Pons (tissue), 1 donor: ENCODE measurements at places on chromosomes 7 and 10.

DNA sequence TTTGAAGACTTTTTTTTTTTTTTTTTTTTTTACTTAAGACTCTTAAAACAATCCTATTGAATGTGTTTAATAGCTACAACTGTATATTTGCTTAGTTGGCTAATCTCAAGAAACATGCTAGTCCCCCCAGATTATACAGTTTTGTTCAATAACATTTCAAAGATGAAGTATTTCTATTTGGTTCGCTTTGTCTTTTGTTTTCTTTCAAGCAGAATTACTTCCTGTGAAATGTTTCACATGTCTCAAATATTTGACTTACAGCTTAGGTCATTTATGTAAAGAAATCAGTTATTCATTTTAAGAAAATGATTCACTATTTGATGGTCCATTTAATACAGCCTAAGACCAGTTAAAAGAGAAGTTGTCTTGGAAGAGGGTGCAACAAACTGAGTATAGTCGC, 12.8 kb upstream of the LAMB1 start:
- no peak for DNase-seq

GRCh38 chr7:64774204-64774842, 19.9 kb upstream of the ZNF138 start:
- no peak for DNase-seq

DNA sequence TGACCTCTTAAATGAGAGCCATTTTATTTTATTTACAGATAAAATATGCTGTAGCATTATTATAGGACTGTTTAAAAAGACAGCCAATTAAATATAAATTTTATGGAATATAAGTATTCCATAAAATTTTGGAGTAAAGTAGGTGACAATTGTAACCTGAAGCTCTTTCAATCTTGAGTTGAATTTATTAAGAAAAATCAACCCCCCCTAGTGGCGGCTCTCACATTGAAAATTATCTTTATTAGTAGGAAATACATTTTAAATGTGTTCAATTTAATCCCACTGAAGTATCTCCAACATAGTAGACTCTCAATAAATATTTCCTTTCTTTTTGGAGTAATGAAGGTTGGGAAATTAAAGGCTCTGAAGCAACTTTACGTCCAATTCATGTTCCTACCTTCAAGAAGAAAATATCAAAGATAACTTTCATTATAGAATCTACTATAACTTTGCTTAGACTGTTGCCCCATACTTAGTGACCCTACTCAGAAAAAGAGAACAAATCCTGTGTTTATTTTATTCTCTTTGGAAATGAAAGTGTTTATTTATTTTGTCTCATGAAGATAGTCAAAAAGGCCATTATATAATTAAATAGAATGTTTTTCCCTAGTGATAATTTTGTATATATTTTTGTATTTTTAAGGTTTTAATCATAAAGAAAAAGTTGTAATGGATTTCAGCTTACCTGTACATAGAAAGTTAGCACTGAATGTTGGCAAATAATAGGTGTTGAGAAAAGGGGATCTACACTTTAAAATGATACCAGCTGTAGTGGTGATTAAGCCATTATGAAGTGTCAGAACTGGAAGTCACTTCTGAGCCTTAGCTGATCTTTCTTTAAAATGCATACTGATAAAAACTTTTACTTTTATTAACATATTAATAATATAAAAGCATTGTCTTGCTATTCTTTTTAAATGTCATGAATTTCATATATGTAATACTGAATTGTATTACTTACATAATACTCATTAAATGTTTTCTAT, 3.3 kb downstream of the AHR start:
- peak; percentile 76 for DNase-seq

DNA sequence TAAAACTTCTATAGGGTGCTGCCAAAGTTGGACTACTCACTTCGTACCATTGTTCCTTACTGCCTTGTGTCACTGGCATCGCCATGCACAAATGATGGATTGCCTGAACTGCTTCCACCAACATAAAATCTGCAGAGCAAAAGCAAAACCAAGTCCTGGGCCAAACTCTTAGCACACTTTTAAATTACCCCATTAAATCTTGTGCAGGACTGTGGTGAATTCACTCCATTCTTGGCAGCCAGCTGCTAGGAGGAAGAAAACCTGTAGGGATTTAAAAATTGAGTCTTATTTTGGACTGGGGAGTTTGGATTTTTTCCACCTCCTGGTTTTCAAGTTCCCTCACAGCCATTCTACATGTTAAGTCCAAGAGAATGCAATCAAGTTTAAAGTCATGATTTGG, 646.9 kb downstream of the SORCS3 start:
- DNase-seq: no peak

DNA sequence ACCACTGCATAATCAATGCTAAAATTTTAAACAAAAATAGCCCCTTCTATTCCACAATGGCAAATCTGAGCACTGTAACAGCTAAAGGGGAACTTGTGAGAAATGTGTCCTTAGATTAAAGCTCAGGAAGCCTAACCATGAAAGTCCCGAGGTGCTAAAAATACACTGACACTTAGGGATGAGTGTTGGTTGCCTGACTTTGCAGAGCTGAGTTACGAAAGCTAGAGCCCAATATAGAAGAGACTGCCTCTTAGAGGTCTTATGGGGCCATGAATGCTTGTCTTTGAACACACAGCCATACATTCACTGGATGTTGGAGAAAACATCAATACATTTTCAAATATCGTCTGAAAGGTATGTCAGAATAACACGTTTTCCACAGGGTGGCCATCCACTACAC, 209.7 kb downstream of the LHFPL3 start:
- DNase-seq: no peak

DNA sequence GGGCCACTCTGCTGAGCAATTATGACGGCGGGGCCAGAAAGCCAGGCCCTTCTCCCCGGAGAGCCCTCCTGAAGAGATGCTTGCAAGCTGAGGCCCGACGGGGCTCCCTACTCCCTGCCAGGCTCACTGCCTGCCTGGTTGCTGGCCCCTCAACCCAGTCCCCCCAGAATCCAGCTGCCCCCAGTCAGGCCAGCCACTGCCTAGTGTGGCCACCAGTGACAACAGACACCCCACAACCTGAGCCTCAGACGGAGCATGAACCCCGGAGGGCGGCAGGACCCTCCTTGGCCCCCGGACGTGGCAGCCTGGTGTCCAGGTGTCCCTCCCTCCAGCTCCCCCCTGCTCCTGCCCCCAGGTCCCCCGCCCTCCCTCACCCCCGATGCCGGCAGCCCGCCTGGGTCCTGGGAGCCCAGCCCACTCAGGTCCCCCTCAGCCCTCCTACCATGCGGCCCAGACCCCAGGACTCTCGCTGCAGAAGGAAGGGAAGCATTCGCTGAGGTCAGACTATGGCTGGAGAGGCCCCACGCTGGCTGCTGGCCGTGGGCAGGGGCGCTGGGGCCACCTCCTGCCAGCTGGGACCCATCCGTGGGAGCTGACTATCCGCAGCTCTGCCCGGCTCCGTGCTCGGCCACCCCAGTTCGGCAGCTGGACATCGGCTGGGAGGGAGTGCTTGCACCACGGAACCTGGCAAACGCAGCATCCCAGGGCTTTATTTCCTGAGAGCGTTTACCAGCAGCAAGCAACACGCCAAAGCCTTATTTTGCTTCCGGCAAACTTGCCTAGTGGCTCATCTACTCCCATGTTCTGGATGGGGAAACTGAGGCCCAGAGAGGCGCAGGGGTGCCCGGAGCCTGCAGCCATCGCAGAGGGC, 89.8 kb downstream of the UNCX start:
- no peak for DNase-seq

DNA sequence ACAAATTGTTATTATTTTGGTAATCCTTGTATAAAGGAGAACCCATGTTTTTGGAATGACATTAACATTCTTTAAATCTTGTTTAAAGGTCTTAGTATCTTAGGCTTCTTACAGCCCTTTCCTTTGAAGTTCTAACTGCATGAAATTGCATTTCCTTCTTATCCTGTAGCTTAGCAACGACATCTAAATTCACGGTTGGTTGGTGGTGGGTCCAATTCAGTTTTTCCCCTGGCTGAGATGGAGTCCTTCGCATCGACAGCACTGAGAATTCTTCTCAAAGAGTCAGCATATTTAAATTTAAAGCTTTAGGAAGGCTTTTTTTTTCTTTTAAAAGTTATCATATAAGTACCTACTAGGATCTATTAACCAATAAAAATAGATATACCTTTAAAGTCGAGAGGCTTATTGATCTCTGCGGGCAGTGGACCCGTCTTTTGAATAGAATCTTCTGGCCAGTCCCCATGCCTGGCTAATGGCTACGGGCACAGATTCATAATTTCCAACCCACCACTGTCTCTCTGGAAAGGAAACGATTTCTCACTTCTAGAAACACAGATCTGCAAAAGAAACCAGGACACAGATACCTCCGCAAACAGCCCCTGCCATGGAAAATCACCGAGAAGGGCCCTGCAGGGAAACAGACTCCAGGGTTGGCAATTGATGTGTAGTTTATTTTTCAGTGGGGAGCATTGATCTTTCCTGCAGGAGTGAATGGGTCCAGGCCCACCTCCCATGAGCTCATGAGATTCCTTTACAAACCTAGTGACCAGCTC, 63.4 kb downstream of the RAMP3 start:
- DNase-seq: no peak

GRCh38 chr7:6691609-6692106, 15.1 kb downstream of the ZNF12 start:
- no peak for DNase-seq

DNA sequence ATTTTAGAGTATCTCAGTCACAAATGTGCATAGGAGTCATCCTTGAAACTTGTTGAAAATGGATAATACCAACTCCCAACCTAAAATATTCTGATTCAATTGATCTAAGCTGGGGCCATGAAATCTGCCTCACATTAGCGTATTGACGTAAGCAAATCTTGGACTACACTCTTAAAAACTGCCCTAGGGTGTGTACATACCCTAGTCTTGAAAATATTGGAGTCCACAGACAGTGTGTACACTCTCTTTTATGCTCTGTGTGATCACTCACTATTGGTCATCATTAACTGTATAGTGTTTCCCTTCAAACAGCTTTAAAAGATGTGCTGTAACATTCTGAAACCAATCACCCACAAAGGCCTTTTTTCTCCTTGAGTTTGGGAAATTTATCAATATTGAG, 102.9 kb upstream of the FERD3L start:
- DNase-seq: no peak

DNA sequence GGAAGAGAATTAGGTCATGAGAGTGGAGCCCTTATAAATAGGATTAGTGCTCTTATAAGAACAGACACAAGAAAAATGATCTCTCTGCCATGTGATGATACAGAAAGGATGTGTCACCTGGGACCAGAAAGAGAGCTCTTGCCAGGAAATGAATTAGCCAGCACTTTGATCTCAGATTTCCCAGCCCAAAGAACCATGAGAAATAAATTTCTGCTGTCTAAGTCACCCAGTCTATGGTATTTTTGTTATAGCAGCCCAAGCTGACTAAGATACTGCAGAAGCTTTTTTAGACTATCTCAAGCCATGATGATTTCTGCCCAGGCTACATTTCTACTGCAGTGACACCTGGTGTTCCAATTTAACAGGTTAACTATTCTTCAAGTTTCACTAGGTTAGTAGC, 84.8 kb downstream of the RSU1 start:
- no peak for DNase-seq

- DNase-seq: no peak
These were observed 9.0 kb downstream of the SLC16A12 start for GRCh38 chr10:89526358-89526757.

- peak; percentile 16 for DNase-seq
These were observed 51.7 kb downstream of the ADRA2A start for GRCh38 chr10:111128331-111129180.

DNA sequence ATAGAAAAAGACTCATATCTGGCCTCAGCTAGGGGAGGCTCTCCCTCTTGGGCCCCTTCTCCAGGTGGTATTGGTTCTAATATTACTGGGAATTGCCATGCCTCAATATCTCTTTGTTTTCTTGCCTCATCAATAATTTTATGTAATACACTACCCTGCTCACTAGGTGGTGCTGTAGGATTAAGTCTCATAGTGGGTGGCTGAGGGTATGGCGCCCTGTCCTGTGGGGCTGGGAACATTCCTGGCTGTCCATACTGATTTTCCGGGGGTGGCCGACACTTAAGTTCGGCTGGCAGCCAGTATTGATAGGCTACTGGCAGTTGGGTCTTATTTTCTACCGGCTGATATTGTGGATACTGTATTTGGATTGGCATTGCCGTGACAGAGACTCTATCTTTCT, 9.0 kb upstream of the TAS2R3 start:
- DNase-seq: peak; percentile 9

- no peak for DNase-seq
These were observed 47.1 kb downstream of the RSU1 start for GRCh38 chr10:16770141-16770540.

DNA sequence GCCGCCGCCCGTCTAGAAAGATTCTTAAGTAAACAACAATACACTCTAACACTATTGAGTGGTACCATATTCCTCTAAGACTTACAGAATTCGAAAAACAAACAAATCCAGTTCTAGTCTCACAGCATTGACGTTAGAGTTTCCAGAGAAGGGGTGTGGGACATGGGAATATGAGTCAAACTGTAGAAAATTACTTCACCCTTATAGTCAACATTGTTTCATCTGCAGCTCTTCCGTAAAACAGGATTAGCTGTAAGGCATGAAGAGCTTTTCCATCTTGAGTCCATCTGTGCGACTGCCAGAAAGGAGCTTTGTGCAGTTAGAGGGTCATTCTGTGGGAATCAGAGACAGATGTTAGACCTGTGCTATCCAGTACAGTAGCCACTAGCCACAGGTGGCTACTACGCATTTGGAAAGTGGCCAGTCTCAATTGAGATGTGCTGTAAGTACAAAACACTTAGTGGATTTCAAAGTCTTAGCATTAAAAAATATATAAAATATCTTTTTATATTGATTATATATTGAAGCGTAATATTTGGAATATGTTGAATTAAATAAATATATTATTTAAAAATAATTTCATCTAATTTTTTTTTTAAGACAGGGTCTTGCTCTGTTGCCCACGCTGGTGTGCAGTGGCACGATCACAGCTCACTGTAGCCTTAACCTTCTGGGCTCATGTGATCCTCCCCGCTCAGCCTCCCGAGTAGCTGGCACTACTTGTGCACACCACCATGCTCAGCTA, 79.8 kb upstream of the MPP7 start:
- DNase-seq: no peak

- peak; percentile 92 for DNase-seq
These were observed at the start of gene MLLT10 for GRCh38 chr10:21533467-21534279. MLLT10 (plus strand) TSS chr10:21534232; CDS start chr10:21534645, 413 bp downstream.

GRCh38 chr7:4236389-4236788, 445.7 kb upstream of the FOXK1 start:
- DNase-seq: no peak

DNA sequence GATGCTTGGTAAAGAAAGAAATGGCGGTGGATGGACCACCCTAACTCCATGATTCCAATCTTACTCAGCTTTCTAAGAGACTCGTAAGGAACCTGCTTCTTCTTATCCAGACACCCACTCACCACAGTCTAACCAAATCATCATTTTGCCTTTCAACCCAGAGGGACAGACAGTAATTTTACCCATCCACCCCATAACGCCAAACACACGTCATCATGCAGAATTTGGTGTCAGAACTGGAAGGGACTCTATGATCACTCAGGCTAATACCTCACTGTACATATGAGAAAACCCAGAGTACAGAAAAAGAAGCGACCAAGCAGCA, 388 bp downstream of the ECD start:
- DNase-seq: no peak
